GM12878 (cell line): ENCODE measurements at places on chromosomes 13 and 19. TPM values are rescaled to one million over a fixed set of nuclear protein-coding genes. Genes with fewer than 3 reads are reported as not detected.
A peak's percentile ranks its signal among the peaks of the same experiment; 100 is the strongest.

The C2CD4C gene
- not detected in 2 replicates for total RNA-seq

The POGLUT2 gene
- 6.4 and 7.0 TPM in 2 replicates for total RNA-seq

The IL11 gene
- 0.15 TPM in 1 of 2 replicates, not detected in the other for total RNA-seq

The KCNRG gene
- total RNA-seq = 0.27 and 0.44 TPM in 2 replicates

The UBE2L5 gene
- not detected in 2 replicates for total RNA-seq

The PALM3 gene
- not detected in 2 replicates for total RNA-seq

The ADAMTS10 gene
- 0.45 and 0.59 TPM in 2 replicates for total RNA-seq

The MEIOSIN gene
- not detected in 2 replicates for total RNA-seq

The FBXL12 gene
- 22.5 and 24.5 TPM in 2 replicates for total RNA-seq

The ZNF560 gene
- 0.10 and 0.29 TPM in 2 replicates for total RNA-seq

DNA sequence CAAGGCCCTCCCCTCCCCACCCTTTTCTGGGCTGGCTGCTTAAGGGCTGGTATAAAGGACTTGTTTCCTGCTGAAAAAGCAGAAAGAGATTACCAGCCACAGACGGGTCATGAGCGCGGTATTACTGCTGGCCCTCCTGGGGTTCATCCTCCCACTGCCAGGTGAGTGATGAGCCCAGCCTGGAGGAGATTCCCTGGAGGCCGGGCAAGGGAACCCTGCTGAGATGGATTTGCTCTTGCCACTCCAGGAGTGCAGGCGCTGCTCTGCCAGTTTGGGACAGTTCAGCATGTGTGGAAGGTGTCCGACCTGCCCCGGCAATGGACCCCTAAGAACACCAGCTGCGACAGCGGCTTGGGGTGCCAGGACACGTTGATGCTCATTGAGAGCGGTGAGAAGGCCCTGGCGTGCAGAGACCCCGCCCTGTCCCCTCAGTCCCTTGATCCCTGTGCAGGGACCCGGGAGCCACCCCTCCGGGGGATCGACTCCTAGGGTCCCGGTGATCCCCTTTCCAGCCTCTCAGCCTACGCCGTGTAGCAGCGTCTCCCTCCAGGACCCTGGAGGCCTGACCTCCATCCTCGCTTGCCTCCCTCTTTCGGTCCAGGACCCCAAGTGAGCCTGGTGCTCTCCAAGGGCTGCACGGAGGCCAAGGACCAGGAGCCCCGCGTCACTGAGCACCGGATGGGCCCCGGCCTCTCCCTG is at the start of gene CD177:
Gene CD177 (plus strand): TSS at position 81 of the 699 bp plus-strand sequence. CDS start 29 bp downstream, at position 110.
- H3K27me3 ChIP-seq = no peaks in the 10 kb centered on the region
- H3K36me3 ChIP-seq = no peaks in the 10 kb centered on the region
- H3K4me1 ChIP-seq = no peaks in the 10 kb centered on the region

- H3K27ac ChIP-seq = no peak overlapping the region
- no peaks in the 10 kb centered on the region for H3K36me3 ChIP-seq
- H3K4me1 ChIP-seq = no peaks in the 10 kb centered on the region
- H3K27me3 ChIP-seq = no peaks in the 10 kb centered on the region
- H3K4me3 ChIP-seq = no peak overlapping the region
Observed at GRCh38 chr19:15177269-15178116, 23.3 kb downstream of the NOTCH3 start.

- H3K27ac ChIP-seq = no peak overlapping the region; the same call in 1 of the 2 replicates
- H3K4me3 ChIP-seq = no peak overlapping the region
- DNase-seq = no peak
- H3K27me3 ChIP-seq = no peaks in the 10 kb centered on the region
- H3K36me3 ChIP-seq = no peaks in the 10 kb centered on the region
- H3K4me1 ChIP-seq = peaks cover 11% of the 10 kb centered on the region
Observed at GRCh38 chr13:40776232-40776631, 5.2 kb upstream of the MRPS31 start.

DNA sequence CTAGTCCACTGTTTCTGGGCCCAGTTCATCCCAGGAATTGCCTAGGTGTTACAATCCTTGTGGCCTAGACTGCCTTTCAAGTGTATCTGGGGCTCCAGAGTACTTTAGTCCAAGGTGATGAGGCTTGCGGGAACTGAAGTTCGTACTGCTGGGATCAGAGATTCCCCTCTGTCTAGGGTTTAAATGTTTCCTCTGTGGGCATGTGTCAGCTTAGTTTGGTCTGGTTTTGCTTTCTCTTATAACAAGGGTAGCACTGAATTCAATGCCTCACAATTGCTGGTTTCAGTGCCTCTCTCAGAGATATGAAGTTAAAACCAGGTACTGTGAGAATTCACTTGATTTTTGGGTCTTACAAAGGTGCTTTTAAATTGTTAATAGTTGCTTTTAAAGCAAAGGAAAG is 30.8 kb downstream of the RGCC start:
- DNase-seq = no peak
- H3K27ac ChIP-seq = no peak overlapping the region
- H3K36me3 ChIP-seq = no peaks in the 10 kb centered on the region
- H3K4me1 ChIP-seq = peaks cover 14% of the 10 kb centered on the region
- no peaks in the 10 kb centered on the region; the same call in 1 of the 2 replicates for H3K27me3 ChIP-seq

DNA sequence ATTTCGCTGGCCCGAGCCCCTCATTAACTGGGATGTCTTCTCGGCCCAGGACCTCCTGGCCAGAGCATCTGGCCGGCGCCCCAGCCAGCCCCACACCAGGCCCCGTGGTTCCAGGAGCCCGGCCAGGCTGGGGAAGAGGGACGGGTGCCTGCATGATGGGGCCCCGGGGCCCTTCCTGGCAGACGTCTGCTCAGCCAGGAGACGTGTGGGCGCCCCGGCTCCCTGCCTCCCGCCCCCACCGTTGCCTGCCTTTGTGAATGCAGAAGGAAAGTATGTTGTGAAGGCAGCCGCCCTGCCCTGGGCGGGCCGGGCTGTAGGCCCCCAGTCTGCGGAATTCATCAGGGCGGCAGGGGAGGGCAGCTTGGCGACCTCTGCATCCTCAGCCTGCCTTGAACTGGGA is 4.4 kb upstream of the COMP start:
- peaks cover 9% of the 10 kb centered on the region for H3K27me3 ChIP-seq
- H3K4me1 ChIP-seq = no peaks in the 10 kb centered on the region

GRCh38 chr13:48159401-48159800 is 64.5 kb upstream of the MED4 start:
- H3K36me3 ChIP-seq = no peaks in the 10 kb centered on the region
- H3K4me3 ChIP-seq = no peak overlapping the region
- H3K27ac ChIP-seq = no peak overlapping the region
- no peaks in the 10 kb centered on the region for H3K27me3 ChIP-seq

- no peaks in the 10 kb centered on the region for H3K4me1 ChIP-seq
- H3K27me3 ChIP-seq = no peaks in the 10 kb centered on the region
- no peak overlapping the region for H3K27ac ChIP-seq
- no peaks in the 10 kb centered on the region for H3K36me3 ChIP-seq
- no peak for DNase-seq
Observed at GRCh38 chr13:99871249-99871898, 100.2 kb downstream of the ZIC5 start.

- H3K4me3 ChIP-seq = peak overlapping the region; percentile 80; the same call in 1 of the 2 replicates
- no peaks in the 10 kb centered on the region for H3K27me3 ChIP-seq
- H3K36me3 ChIP-seq = no peaks in the 10 kb centered on the region
- peaks cover 22% of the 10 kb centered on the region for H3K4me1 ChIP-seq
- peak overlapping the region; percentile 61; the same call in 1 of the 2 replicates for H3K27ac ChIP-seq
Observed at GRCh38 chr19:17468302-17469091, 1.8 kb upstream of the SLC27A1 start.

GRCh38 chr13:50401049-50401505 is 385.8 kb downstream of the KCNRG start:
- H3K4me1 ChIP-seq = no peaks in the 10 kb centered on the region
- H3K36me3 ChIP-seq = no peaks in the 10 kb centered on the region
- H3K27ac ChIP-seq = no peak overlapping the region
- DNase-seq = no peak
- H3K27me3 ChIP-seq = no peaks in the 10 kb centered on the region

- H3K36me3 ChIP-seq = no peaks in the 10 kb centered on the region
- no peaks in the 10 kb centered on the region for H3K27me3 ChIP-seq
- no peaks in the 10 kb centered on the region for H3K4me1 ChIP-seq
- no peak overlapping the region for H3K27ac ChIP-seq
- H3K4me3 ChIP-seq = no peak overlapping the region
- no peak for DNase-seq
Observed at GRCh38 chr13:91643394-91643793, 245.0 kb downstream of the GPC5 start.

DNA sequence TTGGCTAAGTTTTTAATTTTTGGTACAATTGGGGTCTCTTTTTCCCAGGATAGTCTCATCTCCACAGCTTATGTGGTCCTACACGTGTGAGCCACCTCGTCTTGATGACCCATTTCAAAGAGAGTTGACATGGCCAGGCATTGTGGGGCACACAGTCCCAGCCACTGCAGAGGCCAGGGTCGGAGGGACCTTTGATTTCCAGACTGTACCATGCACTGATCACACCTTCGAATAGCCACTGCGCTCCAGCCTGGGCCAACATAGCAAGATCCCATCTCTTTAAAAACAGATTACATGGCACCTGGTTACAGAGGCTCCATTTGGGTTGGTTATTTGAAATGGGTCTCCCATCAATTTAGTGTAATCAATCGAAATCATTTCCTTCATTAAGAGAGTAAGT is 71.6 kb downstream of the DPRX start:
- H3K27me3 ChIP-seq = no peaks in the 10 kb centered on the region
- DNase-seq = no peak
- no peaks in the 10 kb centered on the region for H3K36me3 ChIP-seq
- no peak overlapping the region for H3K4me3 ChIP-seq
- no peak overlapping the region for H3K27ac ChIP-seq

- H3K4me3 ChIP-seq = peak overlapping the region; percentile 77
- peaks cover 5% of the 10 kb centered on the region; the same call in 1 of the 2 replicates for H3K4me1 ChIP-seq
- no peaks in the 10 kb centered on the region for H3K27me3 ChIP-seq
Observed at GRCh38 chr13:102800145-102801041, 1.5 kb downstream of the BIVM start.

- H3K4me3 ChIP-seq = no peak overlapping the region
- no peaks in the 10 kb centered on the region for H3K4me1 ChIP-seq
- no peaks in the 10 kb centered on the region for H3K36me3 ChIP-seq
- H3K27me3 ChIP-seq = no peaks in the 10 kb centered on the region
- H3K27ac ChIP-seq = no peak overlapping the region
Observed at GRCh38 chr13:55013051-55013450, 1984.4 kb downstream of the OLFM4 start.

DNA sequence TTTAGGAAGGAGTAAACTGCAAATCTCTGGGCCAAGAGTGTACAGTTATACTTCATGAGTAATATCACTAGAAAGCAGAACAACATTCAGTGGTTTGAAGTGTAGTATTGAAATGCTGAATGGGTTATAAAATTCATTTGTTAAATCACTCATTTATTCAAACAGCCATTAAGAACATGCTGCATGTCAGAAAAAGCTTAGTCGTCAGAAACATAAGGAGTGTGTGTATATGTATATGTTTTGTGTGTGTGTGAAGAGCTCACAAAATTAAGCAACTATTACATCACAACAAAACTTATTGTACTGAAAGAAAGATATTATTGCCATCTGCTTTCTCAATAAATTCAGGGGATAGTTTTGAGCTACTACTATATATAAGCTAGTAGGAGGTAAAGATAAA is 165.4 kb upstream of the PCDH9 start:
- no peak overlapping the region for H3K4me3 ChIP-seq
- H3K4me1 ChIP-seq = no peaks in the 10 kb centered on the region
- H3K27ac ChIP-seq = no peak overlapping the region
- no peaks in the 10 kb centered on the region for H3K36me3 ChIP-seq

DNA sequence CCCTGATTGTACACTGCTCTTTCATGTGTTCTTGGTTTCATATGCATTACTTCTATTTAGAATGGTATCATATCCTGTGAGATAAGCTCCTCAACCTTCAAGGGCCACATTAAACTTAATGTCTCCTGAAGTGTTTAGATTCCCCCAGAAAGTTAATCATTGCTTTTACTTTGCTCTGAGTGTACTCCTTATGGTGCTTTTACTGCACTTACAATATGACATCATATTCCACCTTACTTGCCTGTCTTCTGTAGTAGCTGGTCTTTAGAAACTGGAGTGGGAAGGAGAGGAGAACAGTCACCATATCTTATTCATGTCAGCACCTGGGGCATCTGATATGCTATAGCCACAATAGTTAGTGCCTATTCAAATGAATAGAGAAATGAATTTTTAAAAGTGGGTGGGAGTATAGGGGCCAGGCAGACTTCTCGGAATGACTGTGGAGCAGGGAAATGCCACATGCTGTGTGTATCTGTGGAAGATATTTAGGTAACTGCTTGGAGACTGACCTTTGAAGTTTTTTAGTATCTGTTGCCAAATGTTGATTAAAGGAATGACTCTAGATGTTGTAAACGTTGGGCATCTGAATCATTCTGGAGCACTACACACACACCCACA is 40.2 kb downstream of the SLAIN1 start:
- H3K27ac ChIP-seq = no peak overlapping the region
- no peaks in the 10 kb centered on the region for H3K4me1 ChIP-seq
- DNase-seq = no peak
- H3K4me3 ChIP-seq = no peak overlapping the region

DNA sequence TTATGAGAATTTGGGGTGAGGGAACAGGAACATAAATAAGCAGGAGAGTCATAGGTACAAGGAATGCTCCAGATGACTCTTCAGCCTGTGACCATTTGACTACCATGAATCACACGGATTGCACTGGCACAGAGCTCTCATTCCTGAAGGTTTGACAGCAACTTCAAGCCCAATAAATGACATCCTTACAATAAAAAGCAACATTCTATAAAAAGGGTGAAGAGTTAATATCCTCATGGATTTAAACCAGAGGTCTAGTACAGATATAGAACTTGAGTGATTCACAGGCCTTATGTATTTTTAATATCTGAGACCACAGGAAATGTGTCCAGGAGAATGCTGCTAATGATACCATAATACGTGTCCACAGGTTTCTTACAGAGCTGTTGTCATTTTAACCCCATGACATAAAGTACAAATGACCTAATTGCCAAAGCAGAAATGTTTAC is 158.1 kb downstream of the IRS2 start:
- H3K27ac ChIP-seq = no peak overlapping the region
- H3K27me3 ChIP-seq = no peaks in the 10 kb centered on the region
- no peaks in the 10 kb centered on the region for H3K36me3 ChIP-seq
- no peak overlapping the region for H3K4me3 ChIP-seq
- DNase-seq = no peak

GRCh38 chr19:17605761-17606589 is 50.5 kb downstream of the COLGALT1 start:
- DNase-seq = peak; percentile 54
- no peaks in the 10 kb centered on the region for H3K36me3 ChIP-seq
- H3K4me1 ChIP-seq = peaks cover 6% of the 10 kb centered on the region; the same call in 1 of the 2 replicates
- H3K27me3 ChIP-seq = no peaks in the 10 kb centered on the region

GRCh38 chr13:26964278-26965250 is 204.0 kb upstream of the GPR12 start:
- H3K4me1 ChIP-seq = no peaks in the 10 kb centered on the region
- DNase-seq = no peak
- no peak overlapping the region for H3K27ac ChIP-seq
- H3K36me3 ChIP-seq = no peaks in the 10 kb centered on the region

- H3K36me3 ChIP-seq = no peaks in the 10 kb centered on the region
- no peak overlapping the region for H3K27ac ChIP-seq
- H3K27me3 ChIP-seq = no peaks in the 10 kb centered on the region
- no peaks in the 10 kb centered on the region for H3K4me1 ChIP-seq
- DNase-seq = no peak
- no peak overlapping the region for H3K4me3 ChIP-seq
Observed at GRCh38 chr13:73572824-73573223, 514.0 kb downstream of the KLF5 start.
